Gastrocnemius medialis (tissue), 4 donors: ENCODE measurements at places on chromosomes 11 and 22. TPM values are rescaled to one million over a fixed set of nuclear protein-coding genes. Genes with fewer than 3 reads are reported as not detected.

MOGAT2 gene
- total RNA-seq: 0.10 TPM

CASP5 gene
- total RNA-seq: not detected

SIPA1 gene
- total RNA-seq: 9.6 TPM

TMPRSS5 gene
- total RNA-seq: 0.61 TPM

CHST1 gene
- 5.6 TPM for total RNA-seq

ARRB1 gene
- 11.8 TPM for total RNA-seq

HBE1 gene
- total RNA-seq: not detected

OR51B4 gene
- total RNA-seq: not detected

EIF4ENIF1 gene
- 13.3 TPM for total RNA-seq

KRTAP5-11 gene
- total RNA-seq: not detected

- H3K4me1 ChIP-seq: peaks cover 20% of the 10 kb centered on the region
- H3K27ac ChIP-seq: no peak overlapping the region
- no peaks in the 10 kb centered on the region for H3K36me3 ChIP-seq
- H3K4me3 ChIP-seq: no peak overlapping the region
- H3K27me3 ChIP-seq: no peaks in the 10 kb centered on the region
- no peak for DNase-seq
Measured at GRCh38 chr11:27228906-27229290, 134.1 kb downstream of the CCDC34 start.

DNA sequence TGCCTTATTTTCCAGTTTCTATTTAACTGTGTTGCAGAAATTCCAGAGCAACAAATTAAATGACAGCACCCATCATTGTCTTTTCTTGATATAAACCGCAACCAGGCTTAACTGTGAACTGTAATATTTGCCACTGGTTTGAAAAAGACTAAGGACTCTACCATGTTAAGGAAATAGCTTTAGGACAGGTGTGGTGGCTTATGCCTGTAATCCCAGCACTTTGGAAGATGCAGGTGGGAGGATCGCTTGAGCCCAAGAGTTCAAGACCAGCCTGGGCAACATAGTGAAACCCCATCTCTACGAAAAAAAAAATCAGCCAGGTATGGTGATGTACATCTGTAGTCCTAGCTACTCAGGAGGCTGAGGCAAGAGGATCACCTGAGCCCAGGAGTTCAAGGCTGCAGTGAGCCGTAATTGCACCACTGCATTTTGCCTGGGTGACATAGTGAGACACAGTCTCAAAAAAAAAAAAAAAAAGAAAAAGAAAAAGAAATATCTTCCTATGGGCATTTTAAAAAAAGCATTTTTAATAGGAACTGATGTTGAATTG is 28.8 kb downstream of the HIRA start:
- H3K27me3 ChIP-seq: no peaks in the 10 kb centered on the region
- peak overlapping the region; percentile 0 for H3K27ac ChIP-seq
- H3K4me3 ChIP-seq: no peak overlapping the region
- DNase-seq: no peak
- no peaks in the 10 kb centered on the region for H3K36me3 ChIP-seq

DNA sequence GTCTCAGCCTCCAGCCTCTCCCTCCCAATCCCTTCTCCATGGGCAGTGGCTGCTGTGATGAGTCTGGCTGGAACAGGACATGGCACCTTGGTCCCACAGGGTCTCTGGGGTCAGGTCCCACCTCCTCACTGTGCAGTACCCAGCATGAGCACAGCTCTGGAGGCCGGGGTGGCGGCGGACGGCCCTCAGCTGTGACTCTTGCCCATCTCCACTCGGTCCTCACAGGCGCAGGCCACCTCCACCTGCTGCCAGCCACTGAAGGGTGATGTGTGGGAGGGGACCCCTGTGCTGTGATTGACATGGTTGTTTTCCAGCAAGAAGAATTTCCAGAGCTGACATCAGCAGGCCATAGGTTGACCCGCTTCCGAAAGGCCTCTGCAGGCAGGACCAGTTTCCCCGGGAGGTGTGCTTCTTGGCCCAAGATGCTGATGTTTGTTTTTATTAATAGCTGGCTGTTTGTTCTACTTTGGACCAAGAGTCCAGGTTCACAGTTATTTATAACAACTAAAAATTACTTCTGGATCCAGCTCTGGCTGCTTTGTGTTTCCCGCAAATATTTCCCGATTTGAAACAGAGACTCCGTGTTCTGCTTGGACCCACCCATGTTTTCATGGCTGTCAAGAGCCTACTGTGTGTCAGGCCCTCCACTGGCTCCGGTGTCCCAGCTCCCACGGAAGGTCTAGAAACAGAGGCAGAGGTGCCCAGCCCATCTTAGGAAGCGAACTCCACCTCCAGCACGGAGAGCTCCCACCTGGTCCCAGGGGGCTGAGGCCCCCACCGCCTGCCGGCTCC is 45.7 kb downstream of the SCUBE1 start:
- no peak for DNase-seq
- no peak overlapping the region for H3K4me3 ChIP-seq
- H3K27me3 ChIP-seq: no peaks in the 10 kb centered on the region
- H3K36me3 ChIP-seq: no peaks in the 10 kb centered on the region

- H3K36me3 ChIP-seq: no peaks in the 10 kb centered on the region
- DNase-seq: no peak
- no peak overlapping the region for H3K27ac ChIP-seq
- H3K27me3 ChIP-seq: no peaks in the 10 kb centered on the region
- no peaks in the 10 kb centered on the region for H3K4me1 ChIP-seq
Measured at GRCh38 chr11:33610903-33611302, 89.7 kb downstream of the C11orf91 start.

- H3K4me1 ChIP-seq: no peaks in the 10 kb centered on the region
- H3K27ac ChIP-seq: no peak overlapping the region
- H3K4me3 ChIP-seq: no peak overlapping the region
- DNase-seq: no peak
Measured at GRCh38 chr11:92776676-92777075, 192.8 kb upstream of the MTNR1B start.

- no peak overlapping the region for H3K27ac ChIP-seq
- DNase-seq: peak; percentile 25
- no peaks in the 10 kb centered on the region for H3K4me1 ChIP-seq
- no peaks in the 10 kb centered on the region for H3K27me3 ChIP-seq
- H3K4me3 ChIP-seq: no peak overlapping the region
Measured at GRCh38 chr11:118226296-118226695, 1.5 kb upstream of the JAML start.

GRCh38 chr22:25111579-25112517 is 87.8 kb upstream of the CRYBB3 start:
- peak overlapping the region; percentile 94 for H3K27ac ChIP-seq

DNA sequence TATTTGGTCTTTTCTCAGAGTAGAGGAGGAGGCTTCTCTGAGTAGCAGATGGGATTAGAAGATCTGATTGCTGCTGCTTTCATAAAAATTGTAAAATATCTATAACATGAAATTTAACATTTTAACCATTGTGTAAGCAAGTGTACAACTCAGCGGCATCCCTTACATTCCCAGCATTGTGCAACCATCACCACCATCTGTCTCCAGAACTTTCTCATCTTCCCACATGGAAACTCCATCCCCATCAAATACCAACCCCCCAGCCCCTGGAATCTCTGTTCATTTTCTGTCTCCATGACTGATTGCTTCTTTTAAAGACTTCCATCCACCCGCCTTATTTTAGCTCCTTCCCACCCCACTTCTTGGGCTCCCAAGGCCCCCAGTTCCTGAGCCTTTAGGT is 32.3 kb downstream of the MRGPRD start:
- H3K27me3 ChIP-seq: no peaks in the 10 kb centered on the region
- DNase-seq: no peak
- no peaks in the 10 kb centered on the region for H3K36me3 ChIP-seq
- H3K4me1 ChIP-seq: no peaks in the 10 kb centered on the region

DNA sequence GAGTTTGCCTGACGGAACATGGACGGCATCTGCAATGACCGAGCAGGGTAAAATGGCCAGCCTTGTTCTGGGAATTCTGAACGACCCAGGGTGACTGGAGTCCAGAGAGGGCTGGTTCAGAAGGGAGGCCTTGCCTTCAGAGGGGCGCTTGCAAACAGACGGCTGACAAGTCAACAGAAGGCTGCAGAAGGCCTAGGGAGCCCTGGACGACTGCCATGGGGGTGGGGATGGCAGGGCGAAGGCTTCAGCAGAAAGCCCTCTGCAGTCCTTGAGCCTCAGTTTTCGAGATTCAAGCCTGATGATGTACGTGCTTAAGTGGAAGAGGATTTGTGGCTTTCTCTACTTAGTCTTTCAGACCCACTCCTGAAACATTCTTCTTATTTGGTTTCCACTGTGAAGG is 117.1 kb upstream of the TBCEL start:
- DNase-seq: no peak
- H3K27me3 ChIP-seq: no peaks in the 10 kb centered on the region

GRCh38 chr11:115939731-115940421 is 435.7 kb upstream of the CADM1 start:
- no peaks in the 10 kb centered on the region for H3K36me3 ChIP-seq
- no peak for DNase-seq
- no peaks in the 10 kb centered on the region for H3K4me1 ChIP-seq
- peaks cover 6% of the 10 kb centered on the region for H3K27me3 ChIP-seq
- H3K4me3 ChIP-seq: no peak overlapping the region
- H3K27ac ChIP-seq: no peak overlapping the region

DNA sequence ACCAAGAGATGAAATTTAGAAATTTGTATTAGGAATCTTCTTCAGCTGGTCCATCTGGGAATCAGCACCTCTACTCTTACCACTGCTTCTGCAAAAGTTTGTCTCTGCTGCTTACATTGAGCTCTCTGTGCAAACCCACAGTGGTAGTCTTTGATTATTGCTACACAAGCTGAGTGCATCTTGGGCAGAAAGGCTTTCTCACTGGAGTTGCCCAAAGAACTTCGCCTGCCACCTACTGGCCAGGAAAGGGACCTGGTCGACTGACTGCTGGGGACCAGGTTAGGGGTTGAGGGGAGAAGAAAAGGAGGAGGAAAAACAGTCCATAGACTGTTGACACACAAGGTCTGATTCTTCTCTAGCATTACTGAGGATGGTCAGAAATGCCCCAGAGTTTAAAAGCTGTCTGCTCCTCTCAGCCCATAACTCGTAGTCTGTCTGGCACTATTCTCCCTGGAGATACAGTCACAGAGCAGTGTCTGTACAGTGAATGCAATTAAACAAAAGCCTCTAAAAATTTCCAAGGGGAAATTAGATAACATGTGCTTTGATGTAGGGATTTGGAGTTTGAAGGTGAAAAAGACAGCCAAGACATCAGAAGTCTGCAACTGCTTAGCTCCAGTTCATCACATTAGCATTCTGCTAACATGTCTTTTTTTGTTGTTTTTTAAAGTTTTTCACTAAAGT is 215.0 kb upstream of the CTSC start:
- H3K36me3 ChIP-seq: no peaks in the 10 kb centered on the region
- no peak overlapping the region for H3K4me3 ChIP-seq
- H3K27ac ChIP-seq: no peak overlapping the region

DNA sequence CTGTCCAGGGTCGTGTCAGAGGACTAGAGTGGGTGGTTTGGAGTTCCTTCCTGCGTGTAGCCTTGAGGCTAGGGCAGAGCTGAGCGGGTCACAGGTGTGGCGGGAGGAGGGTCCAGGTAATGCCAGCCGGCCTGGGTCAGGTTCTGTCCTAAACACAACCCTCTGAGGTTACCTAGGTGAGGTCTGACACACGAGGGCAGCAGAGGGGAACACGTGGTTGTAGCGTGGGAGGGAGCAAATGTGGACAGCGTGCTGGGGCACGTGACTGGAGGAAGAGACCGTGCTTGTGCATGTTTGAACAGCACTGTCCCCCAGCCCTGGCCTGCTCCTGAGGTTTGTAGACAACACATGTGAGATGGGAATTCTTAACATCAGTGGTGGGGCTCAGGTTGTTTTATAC is 13.1 kb downstream of the MOV10L1 start:
- peaks cover 10% of the 10 kb centered on the region for H3K27me3 ChIP-seq
- no peaks in the 10 kb centered on the region for H3K36me3 ChIP-seq
- no peak overlapping the region for H3K27ac ChIP-seq
- no peak overlapping the region for H3K4me3 ChIP-seq

DNA sequence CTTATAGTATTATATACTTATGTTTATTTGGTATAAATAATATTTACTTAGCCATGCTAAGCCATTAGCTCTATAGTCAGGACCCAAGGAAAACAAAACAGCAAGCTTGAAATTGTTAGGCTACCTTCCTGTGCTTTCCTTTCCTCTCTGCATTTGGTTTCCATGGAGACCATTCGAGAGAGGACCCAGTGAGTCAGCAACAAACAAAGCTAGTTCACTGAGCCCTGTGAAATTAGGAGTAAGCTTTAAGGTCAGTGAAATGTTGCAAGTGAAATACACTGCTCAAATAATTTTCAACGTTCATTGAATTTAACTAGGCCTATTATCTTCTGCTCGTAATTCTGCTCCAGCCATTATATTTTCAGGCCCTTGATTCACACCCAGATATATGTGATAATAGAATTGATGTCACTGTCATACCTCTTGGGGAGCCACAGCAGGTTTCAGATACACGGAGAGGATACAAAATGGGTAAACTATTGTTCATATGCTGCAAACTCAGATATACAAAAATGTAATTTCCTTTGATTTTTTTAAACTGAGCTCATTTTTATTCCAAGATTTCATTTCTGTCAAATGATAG is 9.1 kb upstream of the OR10D3 start:
- no peaks in the 10 kb centered on the region for H3K4me1 ChIP-seq
- H3K27me3 ChIP-seq: no peaks in the 10 kb centered on the region
- no peak overlapping the region for H3K27ac ChIP-seq
- no peak for DNase-seq

DNA sequence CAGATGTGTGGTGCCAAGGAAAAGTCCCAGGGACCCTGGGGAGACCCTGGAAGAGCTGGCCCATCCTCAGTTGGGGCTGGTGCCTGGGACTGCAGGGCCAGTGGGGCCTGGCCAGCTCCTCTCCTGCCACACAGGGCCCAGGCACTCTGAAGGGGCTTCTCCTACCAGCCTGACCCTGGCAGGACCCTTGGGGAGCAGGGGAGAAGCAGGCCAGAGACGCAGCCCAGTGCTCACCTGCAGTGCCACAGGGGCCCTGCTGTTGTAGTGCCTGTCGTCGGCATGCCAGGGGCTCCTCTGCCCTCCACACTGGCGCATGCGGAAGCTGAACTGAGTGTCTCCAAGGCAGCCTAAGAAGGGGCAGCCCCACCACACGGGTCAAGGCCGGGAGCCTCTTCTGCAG is 9.1 kb downstream of the DENND6B start:
- no peak overlapping the region for H3K27ac ChIP-seq
- no peak for DNase-seq
- no peaks in the 10 kb centered on the region for H3K4me1 ChIP-seq
- no peak overlapping the region for H3K4me3 ChIP-seq

- no peaks in the 10 kb centered on the region for H3K36me3 ChIP-seq
- no peak for DNase-seq
- H3K27ac ChIP-seq: no peak overlapping the region
Measured at GRCh38 chr22:23147617-23148387, 2.5 kb downstream of the RAB36 start.
